G401 (cell line): ENCODE measurements at places on chromosomes 12 and 14.

- DNase-seq: no peak
These were observed 303.9 kb downstream of the CACNA1C start for GRCh38 chr12:2356601-2357125.

DNA sequence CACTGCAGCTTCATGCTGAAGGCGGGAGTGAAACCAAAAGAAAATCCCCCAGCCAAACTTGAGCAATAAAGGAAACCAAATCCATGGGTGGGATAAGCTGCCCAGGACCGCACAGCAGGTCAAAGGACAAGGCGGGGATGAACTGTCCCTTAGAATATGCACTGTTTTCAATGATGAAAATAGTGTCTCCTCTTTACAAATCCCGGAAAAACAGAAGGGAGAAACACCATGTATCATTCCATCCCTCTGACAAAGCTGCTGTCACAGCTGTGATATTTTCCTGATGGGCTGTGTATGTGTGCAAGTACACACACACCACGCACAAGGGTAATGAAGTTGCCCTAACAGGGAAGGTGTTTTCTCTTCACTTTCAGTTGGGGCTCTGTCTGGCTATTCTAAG, 70.3 kb downstream of the ACTN1 start:
- no peak for DNase-seq

- peak; percentile 11 for DNase-seq
These were observed 39.7 kb downstream of the KRT80 start for GRCh38 chr12:52151837-52152783.

DNA sequence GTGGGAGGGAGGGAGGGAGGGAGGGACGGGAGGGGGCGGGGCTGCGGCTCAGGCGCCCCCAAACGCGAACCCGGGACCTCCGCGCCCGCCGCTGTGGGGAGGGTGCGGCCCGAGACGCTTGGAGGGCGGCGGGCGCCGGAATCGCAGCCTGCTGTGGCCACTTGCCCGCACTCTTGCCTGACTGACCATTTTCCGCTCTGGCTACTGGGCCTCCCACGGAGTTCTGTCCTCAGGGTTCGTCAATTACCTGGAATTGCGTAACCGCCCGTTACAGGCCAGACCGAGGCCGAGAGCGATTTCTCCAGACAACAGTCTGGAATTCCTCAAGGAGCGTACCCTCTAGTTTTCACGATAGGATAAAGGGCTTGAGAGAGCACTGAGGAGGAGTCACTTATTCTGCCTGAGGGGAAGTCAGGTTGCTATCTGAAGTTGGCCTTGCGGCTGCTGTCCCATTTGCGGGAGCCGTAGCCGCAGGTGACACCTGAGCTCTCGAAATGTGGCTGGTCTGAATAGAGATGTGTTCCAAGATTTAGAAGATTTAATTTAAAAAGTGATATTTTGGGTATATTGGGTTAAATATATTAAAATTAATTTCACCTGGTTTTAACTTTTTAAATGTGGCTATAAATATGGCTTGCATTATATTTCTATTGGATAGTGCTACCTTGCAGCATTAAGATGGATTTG, 446 bp upstream of the ZNF641 start:
- DNase-seq: peak; percentile 81

DNA sequence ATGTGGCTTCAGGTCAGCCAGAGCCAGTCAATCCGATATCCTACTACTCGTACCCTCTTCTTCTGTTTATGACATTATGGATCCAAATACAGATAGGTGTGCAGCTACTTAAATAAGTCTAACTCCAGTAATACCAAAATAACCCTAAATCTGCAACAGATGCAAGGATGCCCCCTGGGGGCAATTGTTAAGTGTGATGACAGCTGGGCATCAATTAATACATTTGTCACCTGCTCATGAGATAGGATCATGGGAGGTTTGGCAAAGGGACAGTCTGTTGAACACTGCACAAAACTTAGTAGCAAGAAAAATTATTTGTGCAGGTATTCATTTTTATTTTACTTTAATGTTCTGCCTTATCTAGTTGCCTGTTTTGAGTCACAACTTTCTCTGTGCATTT, 83.2 kb downstream of the SLC38A6 start:
- no peak for DNase-seq

DNA sequence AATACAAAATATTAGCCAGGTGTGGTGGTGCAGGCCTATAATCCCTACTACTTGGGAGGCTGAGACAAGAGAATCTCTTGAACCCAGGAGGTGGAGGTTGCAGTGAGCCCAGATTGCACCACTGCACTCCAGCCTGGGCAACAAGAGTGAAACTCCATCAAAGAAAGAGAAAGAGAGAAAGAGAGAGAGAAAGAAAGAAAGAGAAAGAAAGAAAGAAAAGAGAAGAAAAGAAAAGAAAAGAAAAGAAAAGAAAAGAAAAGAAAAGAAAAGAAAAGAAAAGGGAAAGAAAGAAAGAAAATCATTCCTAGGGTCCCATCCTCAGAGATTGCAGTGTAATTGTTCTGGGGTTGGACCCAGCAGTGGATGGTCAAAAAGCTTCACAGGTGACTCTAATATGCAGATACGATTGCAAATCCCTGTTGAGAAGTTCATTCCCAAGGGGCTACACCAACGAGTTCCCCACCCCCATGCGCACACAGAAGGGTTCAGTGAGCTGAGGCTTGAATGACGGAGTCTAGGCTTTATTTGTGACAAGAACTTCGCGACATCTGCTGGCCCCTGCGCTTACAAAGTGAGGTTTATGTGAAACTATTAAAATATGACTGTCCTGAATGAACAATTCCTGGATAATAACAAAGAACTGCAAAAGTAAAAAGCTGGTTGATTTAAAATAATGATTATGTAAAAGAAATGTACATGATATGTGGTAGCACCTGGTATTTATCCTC, 17.4 kb upstream of the RNASE12 start:
- no peak for DNase-seq

DNA sequence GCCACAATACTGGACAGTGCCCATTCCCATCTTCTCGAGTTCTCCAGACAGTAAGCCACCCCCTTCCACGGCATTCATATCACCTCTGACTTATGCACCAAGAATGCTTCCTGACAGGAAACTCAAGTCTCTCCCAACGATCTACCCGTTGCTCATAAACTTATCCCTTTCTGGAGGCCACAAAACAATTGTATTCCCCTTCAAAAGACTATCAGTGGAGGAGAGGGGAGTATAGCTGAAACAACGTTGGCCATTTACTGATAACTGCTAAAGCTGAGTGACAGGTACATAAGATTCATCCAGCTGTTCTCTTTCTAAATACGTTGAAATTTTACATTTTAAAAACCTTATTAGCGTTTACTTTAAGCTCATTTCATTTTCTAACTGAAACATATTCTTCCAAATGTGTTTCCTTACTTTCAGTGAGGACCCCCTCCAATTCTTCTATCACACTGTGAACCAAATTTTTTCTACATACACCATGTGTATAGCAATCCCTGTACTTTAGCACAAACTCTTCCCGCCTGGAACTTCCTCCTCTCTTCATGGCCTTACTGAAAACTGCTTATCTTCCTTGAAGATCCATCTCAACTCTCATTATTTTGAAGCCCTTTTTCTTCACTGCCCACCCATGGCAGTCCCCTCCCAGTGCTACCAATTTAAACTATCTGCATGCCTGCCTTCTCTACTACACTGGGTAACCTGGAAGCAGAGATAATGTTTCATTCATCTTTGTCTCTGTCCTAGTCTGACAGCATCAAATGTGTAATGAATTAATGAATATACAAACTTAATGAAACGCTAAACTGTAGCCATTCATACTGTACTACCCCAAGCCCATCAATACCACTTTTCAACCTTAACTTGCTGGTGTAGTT, 28.8 kb downstream of the ATXN2 start:
- no peak for DNase-seq
